Fibroblast of lung (primary cell): ENCODE measurements at places on chromosomes 12 and 14. TPM values are rescaled to one million over a fixed set of nuclear protein-coding genes. Genes with fewer than 3 reads are reported as not detected.

Gene LGR5
- total RNA-seq = not detected in 2 replicates

Gene DDX24
- total RNA-seq = 103 and 143 TPM in 2 replicates

DNA sequence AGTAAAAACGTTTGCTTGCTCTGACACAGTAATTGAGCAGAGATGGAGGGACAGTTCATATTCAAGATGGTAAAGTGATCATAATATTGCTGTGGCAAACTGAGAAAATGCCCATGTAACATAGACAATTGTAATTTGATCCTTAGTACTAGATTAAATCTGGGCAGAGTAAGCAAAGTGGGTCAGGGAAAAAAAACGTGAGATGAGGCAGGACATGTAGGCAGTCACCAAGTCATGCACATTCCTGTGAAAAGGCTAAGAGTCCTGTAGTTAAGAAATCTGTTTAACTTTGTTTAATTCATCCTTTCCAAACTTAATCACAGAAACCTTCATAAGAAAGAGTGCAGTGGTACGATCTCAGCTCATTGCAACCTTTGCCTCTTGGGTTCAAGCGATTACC lies 16.1 kb downstream of the BTBD7 start:
- DNase-seq = no peak
- H3K27me3 ChIP-seq = no peaks in the 10 kb centered on the region
- H3K27ac ChIP-seq = no peak overlapping the region
- H3K4me3 ChIP-seq = no peak overlapping the region
- H3K4me1 ChIP-seq = peaks cover 10% of the 10 kb centered on the region

GRCh38 chr14:91367173-91368171 lies 50.1 kb downstream of the CCDC88C start:
- no peaks in the 10 kb centered on the region for H3K36me3 ChIP-seq
- no peaks in the 10 kb centered on the region for H3K4me1 ChIP-seq
- DNase-seq = peak; percentile 71
- no peak overlapping the region for H3K4me3 ChIP-seq

DNA sequence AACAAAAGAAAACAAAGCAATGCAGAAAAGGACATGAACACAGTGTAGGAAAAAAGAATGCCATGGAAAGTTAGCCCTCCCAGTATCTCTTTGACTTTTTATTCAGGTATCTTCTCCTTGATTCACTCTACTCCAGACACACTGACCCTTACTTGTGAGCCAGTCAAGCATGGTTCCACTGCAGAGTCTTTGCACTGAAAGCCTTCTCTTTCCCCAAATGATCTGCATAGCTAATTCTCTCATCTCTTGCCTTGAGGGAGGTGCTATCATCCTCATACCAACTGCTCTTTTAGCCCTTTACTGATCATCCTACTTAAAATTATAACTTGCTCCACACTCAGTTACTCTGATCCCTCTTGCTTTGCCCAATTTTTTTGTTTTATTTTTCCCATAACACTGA lies 101.2 kb upstream of the SLC16A7 start:
- H3K4me3 ChIP-seq = no peak overlapping the region
- no peaks in the 10 kb centered on the region for H3K36me3 ChIP-seq
- H3K27me3 ChIP-seq = no peaks in the 10 kb centered on the region
- no peak overlapping the region for H3K27ac ChIP-seq
- DNase-seq = no peak

DNA sequence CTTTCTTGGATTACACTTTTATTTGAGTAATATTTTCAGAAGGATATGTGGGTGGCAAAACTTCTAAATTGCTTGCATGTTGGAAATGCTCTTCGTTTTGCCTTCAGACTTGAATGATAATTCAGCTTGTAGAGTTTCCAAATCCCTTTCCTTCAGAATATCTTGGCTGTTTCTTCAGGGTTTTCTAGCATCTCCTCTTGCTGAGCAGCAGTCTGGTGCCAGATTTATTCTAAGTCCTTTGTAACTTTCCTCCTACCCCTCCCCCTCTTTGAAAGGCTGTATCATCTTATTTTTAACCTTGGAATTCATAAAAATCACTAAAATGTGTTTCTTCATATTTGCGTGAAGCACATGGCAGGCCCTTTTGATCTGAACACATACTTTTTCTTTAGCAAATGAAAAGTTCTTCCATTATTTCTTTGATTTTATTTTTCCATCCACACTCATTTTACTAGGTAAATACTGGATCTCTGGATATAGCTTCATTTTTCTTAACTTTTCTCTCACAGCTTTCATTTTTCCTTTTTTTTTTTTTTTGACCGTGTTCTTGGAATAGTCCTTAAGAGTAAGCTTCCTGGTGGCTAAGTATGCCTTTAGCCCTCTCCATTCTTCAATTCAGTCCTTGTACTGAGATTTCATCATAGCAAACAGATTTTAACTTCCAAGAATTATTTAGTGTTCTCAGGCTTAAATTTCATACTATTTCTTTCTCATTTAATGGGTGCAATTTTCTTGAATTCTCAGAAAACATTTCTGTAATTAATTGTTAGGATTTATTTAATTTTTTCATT lies 102.0 kb downstream of the SLC38A4 start:
- H3K36me3 ChIP-seq = no peaks in the 10 kb centered on the region
- H3K4me3 ChIP-seq = no peak overlapping the region
- no peak overlapping the region for H3K27ac ChIP-seq
- DNase-seq = no peak
- H3K4me1 ChIP-seq = no peaks in the 10 kb centered on the region

- peak; percentile 50 for DNase-seq
- peak overlapping the region; percentile 18 for H3K27ac ChIP-seq
- no peaks in the 10 kb centered on the region for H3K4me1 ChIP-seq
Measured at GRCh38 chr14:31435276-31435675, 14.9 kb upstream of the HEATR5A start.

DNA sequence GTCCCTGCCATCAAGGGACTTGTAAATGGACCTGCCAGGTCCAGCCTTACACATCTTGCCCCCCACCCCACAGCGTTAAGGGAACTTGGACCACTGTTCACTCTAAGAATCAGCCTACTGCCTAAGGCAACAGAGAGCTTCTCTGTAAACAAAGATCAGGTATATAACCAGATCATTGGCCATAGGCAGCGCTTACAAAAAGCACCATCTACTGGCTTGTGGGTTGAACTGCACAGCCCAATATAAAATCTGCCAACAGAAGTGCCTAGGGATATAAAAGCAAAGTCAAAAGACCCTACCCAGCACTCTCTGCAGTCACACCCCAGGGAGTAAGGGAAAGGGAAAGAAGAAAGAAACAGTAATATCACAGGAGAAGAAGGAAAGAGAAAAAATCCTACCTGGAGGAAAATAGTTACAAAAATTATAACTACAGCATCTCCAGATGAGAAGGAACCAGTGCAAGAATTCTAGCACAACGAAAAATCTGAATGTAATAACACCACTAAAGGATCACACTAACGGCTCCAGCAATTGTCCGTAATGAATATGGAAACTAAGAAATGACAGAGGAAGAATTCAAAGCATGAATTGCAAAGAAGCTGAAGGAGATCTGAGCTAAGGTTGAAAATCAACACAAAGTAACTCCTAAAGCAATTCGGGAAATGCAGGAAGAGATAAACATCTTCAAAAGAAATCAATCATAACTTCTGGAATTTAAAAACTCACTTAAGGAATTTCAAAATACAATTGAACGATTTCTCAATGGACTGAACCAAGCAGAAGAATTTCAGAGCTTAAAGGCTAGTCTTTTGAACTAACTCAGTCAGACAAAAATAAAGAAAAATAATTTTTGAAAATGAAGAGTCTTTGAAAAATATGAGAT lies 95.2 kb upstream of the PCED1B start:
- no peak overlapping the region for H3K4me3 ChIP-seq
- no peaks in the 10 kb centered on the region for H3K36me3 ChIP-seq
- no peak overlapping the region for H3K27ac ChIP-seq
- peak; percentile 75 for DNase-seq
